GM13976 (cell line): ENCODE measurements at places on chromosomes 16 and 17.

- DNase-seq, result no peak
These were observed 81.4 kb upstream of the ELAC2 start for GRCh38 chr17:13099089-13099735.

DNA sequence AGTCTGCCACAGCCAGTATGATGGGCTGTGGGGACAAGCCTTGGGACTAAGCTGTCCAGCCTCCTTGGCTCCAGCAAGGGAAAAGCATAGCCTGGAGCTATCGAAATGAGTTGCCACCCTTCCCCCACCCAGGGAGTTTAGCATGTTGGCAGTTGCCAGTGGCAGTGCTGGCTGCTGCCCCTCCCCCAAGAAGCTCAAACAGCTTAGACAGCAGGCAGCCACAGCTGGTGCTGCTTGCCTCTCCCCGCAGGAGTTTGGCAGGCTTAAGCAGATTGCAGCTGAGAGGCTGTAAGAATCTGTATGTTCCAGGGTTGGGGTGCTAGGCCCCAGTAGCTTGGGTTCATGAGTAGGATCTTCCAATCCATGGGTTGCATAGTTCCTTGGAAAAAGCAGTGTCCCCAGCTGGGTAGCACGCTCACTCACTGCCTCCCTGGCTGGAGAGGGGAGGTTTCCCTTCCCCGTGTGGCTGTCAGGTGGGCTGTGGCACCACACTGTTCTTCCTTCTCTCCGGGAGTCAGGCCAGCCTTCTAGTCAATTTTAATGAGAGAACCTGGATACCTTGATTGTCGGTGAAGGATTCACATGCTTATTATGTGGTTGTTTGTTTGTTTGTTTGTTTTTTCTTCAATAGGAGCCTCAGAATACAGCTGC, 506.1 kb downstream of the CDH11 start:
- no peak for DNase-seq

GRCh38 chr17:8841844-8842243, 25.6 kb downstream of the PIK3R6 start:
- DNase-seq, result no peak

DNA sequence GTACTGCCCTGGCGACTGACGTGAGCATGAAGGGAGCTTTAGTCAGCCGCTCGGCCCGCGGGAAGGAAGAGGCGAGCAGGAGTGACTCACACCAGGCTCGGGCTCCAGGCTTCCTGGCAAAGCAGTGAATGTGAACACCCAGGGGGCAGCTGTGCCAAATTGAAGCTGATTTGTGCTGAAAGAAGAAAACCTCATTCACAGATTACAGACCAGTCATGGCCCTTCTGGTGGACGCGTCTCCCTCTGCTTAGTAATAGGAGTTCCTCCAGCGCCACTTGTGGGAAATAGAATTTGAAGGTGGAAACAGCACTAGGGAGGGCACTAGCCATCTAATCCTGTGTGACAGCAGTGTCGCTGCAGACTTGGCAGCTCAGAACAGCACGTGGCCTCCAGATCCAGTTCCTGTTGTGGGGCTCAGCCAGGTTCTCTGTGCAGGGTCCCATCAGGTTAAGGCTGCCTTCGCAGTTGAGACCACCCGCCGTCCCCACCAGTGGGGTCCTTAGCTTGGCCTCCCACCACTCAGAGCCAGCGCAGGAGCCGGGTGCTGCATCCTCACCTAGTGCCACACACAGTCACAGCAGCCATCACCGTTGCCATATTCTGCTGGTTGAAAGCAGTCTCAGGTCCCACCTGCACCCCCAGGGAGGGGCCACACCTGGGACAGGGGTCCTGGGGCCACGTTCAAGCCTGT, 164.5 kb upstream of the CHMP6 start:
- DNase-seq, result no peak

DNA sequence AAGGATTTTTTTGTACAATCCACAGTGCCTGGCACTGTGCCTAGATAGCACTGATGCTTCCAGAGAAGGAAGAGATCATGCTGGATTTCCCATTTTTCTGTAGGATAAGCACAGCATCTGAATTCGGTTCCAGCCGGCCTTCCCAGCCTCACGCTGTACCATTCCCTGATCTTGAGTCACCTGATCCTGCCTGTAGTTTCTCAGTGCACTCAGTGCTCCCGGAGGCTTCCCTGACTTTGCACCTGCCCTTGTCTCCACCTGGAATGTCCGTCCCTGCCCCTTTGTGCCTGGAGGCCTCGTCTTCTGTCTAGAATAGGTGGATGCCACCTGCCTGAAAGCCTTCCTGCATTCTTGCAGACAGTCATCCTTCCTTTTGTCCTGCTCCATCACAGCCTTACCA, 179.9 kb downstream of the CCDC182 start:
- DNase-seq, result no peak

GRCh38 chr16:60651346-60651745, 1384.9 kb downstream of the CDH8 start:
- DNase-seq, result no peak

DNA sequence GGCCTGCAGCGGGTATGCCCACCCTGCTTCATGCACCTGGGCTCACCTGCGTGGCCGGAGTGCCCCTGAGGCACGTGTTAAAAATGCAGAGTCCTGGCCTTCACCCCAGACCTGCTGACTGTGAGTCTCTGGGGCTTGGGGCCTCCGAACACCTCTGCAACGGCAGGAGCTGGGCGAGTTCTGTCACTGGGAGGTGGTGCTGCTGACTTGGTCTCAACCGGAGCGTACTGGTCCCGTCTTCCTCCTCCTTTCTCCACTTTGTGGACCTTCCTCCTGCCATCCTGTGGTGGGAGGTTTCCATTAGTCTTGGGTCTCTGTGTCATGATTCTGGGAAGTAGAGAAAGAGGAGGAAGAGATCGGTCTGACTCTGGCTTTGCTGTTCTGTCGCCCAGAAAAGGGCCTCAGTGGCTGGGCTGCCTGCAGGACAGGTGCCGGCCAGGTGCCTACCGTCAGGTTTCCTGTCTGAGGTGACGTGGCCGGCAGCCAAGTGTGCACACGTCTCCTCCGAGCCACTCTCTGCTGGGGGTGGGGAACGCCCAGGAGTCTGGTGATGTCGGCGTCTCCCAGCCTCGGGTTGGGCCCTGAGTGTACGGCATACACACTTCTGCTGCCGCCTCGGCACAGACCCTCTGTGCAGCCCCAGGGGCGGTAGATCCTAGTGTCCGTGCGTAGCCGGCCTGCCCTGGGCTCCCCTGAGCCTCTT, 6.9 kb downstream of the TSC2 start:
- DNase-seq, result no peak
